B cell (primary cell): ENCODE measurements at places on chromosomes 2 and 18. TPM values are rescaled to one million over a fixed set of nuclear protein-coding genes. Genes with fewer than 3 reads are reported as not detected.

Gene SERPINB7
- not detected in 2 replicates for polyA plus RNA-seq

Gene DSG1
- not detected in 2 replicates for polyA plus RNA-seq

Gene DUSP11
- polyA plus RNA-seq, result 15.7 and 16.0 TPM in 2 replicates

Gene LDLRAD4
- polyA plus RNA-seq, result 13.9 and 33.3 TPM in 2 replicates

DNA sequence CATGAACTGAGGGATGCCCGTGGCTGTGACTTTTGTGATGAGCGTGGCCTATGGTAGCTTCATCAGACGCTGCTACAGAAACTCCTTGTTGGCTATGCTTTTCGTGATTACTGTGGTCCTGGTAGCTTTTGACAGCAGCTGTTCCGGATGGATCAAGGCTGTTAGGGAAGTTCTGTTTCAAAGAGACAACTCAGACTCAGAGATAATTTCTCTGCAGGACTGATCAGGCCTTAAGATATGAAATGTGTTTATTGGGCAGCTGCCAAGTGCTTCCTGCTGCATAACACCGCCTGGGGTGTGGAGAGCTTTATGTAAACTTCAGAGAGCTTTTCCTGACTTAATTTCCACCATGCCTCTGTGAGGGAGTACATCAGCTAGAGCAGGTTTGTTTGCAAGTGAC lies 243.8 kb downstream of the TSN start:
- no peak overlapping the region for H3K4me3 ChIP-seq
- no peaks in the 10 kb centered on the region for H3K27me3 ChIP-seq
- DNase-seq, result no peak
- H3K27ac ChIP-seq, result no peak overlapping the region
- H3K36me3 ChIP-seq, result no peaks in the 10 kb centered on the region

DNA sequence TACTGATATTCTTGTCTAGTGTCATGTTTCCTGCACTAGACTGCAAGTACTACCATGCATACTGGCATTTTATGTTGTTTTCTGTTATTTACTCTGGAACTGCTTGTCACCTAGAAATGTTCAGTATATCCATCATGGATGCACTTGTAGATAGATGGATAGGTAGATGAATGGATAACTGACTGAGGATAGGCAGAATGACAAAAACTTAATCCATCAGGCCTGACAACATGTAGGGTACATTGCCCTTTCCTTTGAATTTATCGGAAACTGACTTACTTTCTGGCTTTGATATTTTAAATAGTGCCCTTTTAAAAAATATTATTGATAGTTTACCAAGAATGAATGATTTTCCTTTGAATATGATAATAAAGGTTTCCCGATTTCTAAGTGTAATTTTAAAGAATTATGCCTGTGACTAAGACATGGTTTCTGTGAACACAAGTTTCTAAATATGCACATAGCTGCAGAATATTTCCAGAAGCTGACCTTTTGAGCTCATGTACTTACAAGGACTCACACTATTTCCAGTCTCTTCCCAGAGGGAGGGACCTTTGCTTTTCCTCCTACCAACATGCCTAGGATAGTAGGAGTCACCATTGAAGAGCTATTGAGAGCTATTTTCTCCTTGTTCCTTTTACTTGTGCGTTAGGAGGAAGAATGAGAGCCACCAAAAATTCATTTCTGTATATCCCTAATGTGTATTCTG lies 81.3 kb downstream of the ANKRD12 start:
- no peak for DNase-seq
- no peak overlapping the region for H3K27ac ChIP-seq
- peaks cover 8% of the 10 kb centered on the region for H3K36me3 ChIP-seq
- H3K4me3 ChIP-seq, result no peak overlapping the region
- H3K4me1 ChIP-seq, result no peaks in the 10 kb centered on the region

DNA sequence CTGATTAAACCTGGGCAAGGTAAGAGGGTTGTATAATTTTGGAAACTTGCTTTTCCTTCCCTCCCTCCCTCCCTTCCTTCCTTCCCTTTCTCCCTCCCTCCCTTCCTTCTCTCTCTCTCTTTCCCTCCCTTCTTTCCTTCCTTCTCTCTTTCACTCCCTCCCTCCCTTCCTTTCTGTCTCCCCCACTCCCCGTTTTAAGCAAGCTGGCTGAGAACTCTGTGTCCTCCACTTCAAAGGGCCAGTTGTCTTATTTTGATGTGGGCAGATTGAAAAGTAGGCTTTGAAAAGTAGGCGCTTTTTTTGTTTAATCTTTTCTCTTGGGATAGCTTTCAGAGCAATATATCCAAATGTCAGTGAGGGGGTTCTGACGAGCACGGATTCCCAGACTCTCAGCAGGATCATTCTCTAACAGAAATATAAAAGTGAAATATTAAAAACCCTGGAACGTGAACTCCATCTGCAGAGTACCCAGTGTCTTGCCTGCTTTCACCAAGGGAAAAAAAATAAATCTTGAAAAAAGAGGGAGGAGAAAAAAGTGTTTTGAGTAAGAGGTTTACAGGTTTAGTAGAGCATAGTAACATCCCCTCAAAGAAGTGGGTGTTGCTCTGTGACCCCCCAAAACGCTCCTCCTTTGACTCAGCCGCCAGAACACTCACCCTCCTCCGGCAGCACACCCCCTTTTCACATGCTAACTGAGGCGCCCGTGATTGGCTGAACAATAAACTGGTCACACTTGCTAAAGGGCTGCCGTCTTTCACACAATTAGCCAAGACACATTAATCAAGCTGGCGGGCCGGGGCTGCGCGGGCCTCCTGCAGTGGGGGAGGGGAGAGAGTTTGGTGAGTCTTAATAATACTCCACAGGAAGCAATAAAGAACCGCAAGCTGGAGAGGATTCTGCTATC lies 52.2 kb downstream of the CDK15 start:
- DNase-seq, result no peak
- peaks cover 3% of the 10 kb centered on the region for H3K4me1 ChIP-seq
- H3K36me3 ChIP-seq, result no peaks in the 10 kb centered on the region
- H3K4me3 ChIP-seq, result no peak overlapping the region
- no peak overlapping the region for H3K27ac ChIP-seq

DNA sequence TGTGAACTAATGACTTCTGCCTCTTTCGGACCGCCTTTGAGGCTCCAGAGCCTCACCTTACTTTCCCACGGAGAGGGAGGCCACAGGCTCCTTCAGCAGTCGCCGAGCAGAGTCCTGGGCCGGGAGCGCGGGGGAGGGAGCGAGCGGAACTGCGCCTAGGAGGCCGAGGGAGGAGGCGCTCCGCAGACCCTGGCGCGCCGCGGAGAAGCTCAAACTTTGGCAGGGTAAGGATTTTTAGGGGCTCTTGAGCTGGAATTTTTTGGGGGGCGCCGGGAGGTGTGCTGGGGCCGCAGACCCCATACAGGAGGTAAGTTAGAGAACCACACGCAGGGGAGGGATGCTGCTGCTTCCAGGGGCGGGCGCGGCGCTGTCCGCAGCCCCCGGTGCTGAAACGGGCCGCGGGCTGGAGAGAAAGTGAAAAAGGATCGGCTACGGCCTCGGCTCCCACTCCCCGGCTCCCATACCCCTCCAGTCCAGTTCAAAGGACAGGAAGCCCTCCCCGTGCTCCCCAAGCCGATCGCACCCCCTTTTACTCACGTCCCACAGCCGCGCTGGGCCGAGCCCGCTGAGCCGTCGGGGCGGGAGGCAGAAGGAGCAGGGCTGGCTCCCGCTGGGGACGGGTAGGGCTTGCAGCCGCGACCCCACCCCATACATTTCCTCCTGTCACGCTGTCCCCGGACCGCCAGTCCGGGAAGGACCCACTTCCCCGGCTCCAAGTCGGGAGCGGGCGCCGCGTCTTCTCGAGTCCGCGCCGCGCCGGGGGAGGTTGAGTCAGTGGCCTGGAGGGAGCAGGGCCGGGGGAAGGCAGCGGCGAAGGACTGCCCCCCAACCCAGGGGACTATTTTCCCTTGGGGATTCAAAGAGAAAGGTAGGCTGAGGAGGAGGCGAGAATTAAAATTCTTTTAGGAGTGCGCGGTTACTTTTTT lies at the start of gene CNGA3:
Gene CNGA3, plus strand, starts transcription at position 146 of the 926 bp plus-strand sequence. CDS start 23,520 bp downstream, outside the sequence.
- peak; percentile 33 for DNase-seq
- H3K27me3 ChIP-seq, result peaks cover 37% of the 10 kb centered on the region
- peaks cover 25% of the 10 kb centered on the region for H3K4me1 ChIP-seq
- H3K4me3 ChIP-seq, result no peak within 1 kb of the TSS
- no peak within 1 kb of the TSS for H3K27ac ChIP-seq

DNA sequence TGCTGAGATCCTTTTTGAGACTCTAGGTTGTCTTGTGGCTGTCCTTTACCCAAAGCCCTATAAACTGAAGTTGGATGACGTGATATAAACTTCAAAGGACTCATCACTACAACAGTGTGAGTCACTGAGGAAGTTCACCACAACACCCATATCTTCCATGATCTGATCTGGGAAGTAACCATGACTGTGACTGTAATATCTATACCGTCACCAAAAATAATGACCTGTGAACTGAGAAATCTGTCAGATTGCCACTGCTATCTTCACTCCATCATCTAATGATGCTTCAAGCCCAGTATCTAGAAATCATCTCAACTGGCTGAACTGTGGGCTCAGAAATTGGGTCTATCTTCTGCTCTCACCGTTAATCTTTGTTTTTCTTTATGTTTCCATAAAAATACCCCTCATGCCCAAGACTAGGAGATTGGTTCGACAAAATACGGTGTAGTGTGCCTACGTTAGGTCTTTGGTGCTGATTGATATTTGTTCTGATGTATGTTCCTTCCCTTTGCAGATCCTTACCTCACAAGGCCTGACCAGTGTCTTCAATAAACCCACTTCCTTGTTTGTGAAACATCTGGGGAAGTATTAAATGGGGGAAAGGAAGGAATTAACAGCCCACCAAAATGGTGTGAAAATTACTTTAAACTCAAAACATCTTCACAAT lies 78.2 kb downstream of the MYL12B start:
- no peaks in the 10 kb centered on the region for H3K36me3 ChIP-seq
- DNase-seq, result no peak
- no peaks in the 10 kb centered on the region for H3K4me1 ChIP-seq
- no peak overlapping the region for H3K27ac ChIP-seq

DNA sequence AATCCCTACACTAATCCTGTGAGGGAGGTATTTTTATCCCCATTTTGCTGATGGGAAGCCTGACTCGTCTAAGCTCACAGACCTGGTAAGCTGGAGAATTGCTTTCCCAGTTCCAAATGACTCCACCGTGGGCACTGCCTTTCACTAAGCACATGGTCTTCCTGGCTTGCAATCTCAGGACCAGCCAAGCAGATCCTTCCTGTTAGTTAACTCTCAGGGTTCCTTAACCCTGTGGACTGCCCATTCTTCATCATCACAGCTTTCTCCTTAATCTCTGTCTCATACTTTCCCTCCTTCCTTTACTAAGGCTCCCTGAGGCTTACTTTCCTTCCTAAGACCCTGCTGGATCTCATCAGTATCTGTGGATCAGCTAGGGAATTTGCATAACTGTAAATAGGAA lies 122.2 kb upstream of the ZEB2 start:
- H3K4me3 ChIP-seq, result no peak overlapping the region
- no peak for DNase-seq
- no peak overlapping the region for H3K27ac ChIP-seq
- no peaks in the 10 kb centered on the region for H3K36me3 ChIP-seq
- no peaks in the 10 kb centered on the region for H3K27me3 ChIP-seq
